ENCODE measurements at places on chromosomes 4 and X.

- no peak for DNase-seq
Measured at GRCh38 chr4:4838936-4839810, 20.3 kb upstream of the MSX1 start.

GRCh38 chr4:136012220-136012619 is 1520.1 kb downstream of the PCDH18 start:
- no peak for DNase-seq

DNA sequence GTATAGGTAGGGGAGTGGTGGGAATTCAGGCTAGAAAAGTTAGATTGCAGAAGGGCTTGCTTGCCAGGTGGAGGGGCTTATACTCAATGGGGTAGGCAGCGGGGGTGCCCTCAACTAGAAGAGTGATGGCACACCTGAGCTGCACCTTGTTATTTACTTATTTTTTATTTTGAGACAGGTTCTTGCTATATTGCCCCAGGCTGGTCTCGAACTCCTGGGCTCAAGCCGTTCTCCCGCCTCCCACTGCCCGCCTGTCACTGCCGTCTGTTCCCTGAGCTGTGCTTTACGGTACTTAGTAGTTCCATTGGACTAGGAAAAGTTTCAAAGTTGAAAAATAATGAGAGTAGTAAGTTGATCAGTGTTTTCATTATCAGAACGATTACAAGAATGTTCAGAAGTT is 2.0 kb downstream of the ZFX start:
- DNase-seq, result no peak

DNA sequence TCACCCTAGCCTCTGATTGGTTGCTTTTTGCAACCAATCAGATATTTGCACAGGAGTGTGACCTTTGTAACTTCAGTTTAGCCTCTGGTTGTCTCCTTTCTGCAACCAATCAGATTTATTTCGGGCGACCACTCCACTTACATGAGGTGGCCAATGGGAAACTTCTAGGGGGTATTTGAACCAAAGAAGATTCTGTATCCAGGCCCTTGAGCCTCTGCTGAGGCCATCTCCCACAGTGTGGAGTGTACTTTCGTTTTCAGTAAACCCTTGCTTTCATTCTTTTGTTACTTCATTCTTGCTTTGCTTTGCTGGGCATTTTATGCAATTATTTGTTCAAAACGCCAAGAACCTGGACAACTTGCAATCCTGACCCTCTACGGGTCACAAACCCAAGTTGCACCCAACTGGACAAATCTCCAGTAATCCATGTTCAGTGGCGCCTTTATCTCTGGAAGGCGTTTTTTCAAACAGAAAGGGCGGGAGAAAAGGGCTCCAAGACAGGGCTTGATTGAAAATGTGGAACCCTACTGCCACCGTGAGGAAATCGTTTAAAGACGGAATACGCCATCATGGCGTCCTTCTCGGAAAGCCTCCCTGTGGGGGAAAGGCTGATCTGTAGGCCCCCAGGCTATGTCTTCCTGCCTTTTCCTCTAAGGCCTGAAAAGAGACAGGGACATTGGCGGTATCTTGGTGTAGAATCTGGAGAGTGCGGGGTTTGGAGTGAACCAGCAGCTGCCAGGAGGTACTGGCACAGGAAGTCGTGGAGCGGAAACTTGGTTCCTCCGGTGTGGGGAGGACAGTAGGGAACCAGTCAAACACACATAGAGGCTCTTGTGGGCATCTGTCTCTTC is 184.6 kb downstream of the OR13H1 start:
- no peak for DNase-seq

GRCh38 chr4:55733932-55734331 is 85.7 kb upstream of the EXOC1L start:
- no peak for DNase-seq

GRCh38 chr4:31327031-31327430 is 606.9 kb downstream of the PCDH7 start:
- no peak for DNase-seq

DNA sequence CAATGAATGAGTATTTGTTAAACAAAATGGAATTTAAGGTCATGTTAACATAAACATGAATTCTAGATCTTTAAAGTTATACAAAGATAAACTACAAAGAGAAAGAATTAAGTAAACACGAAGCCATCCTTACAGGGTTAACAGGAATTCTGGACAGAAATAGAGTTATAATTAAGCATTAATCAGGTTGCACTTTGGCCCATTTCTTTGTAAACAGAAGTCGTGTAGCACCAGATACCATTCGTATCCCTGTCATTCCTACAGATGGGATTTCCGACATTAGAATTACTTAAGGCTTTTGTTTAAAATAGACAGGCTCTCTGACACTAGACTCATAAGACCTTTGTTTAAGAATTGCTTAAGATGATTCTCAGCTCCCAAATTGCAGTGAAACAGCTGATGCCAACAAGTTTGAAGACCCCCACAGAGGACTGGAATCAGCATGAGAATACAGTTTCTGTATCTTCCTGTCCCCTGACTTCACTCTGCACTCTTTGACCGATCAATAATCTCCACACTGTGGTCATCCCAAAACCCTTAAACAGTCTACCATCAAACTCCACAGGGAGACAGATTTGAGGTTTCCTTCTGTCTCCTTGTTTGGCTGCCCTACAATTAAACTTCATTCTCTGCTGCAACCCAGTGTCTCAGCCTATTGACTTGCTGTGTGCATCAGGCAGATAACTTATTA is 22.3 kb upstream of the TMEM150C start:
- no peak for DNase-seq

DNA sequence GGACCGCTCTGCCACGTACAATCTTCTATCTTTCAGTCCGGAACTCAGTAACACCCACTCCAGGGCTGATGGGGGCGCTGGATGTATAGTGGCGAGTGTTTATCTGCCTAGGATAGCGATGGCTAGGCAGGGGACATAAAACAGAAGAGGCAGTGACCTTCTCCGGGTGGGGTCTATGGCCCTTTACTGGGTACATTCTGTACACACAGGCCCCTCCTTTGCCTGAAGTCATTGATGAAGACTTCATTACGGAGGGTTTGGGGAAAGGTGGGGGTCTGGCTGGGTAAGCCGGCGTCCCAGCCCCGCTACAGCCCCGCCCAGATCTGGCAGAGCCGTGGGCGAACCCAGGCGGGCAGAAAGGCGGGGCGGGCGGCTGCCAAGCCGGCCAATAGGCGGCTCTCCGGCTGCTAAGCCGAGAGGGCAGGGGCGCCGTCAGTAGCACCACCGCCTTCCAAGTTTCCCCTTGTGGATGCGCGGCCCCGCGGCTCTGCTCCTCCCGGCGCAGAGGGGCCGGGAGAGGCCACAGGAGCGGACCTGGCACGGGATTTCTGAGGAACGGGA is at the start of gene CHST7:
CHST7 (plus strand) TSS at position 435 of the 561 bp plus-strand sequence. CDS start 167 bp downstream, outside the sequence.
- peak; percentile 41 for DNase-seq

DNA sequence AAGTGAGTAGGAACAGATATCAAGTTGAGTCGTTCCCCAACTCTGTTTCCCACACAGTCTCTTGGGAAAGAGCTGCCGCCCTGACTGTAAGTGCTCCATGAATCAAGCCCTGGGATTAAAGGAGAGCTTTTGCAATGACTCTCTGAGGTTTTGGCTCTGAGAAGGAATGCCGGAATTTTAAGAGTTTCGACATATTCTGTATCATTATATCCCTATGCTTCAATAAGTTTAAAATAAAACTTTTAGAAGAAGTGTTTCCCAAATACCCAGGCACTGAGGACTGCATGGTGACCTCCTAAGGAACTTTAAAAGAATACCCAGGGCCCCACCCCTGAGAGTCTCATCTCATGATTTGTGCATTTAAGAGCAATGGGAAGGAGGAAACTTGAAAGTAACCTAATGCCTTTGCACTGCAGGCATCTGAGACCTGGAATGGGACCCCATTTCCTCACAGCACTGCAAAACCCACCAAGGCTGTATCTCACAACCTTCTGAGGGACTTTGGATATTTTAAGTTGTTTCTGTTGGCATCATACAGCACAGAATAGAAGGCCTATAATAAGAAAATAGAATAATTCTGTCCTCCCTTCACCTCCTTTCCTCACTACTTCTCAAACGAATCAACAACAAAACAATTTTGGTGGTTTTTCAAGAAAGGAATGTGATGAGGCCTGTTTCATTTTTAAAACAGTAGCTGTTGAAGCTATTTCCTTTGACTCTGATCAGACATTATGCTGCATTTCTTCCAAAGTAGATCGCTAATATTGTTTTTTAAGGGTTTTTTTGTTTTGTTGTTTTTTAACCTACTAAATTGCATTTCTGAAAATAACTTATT is 121.2 kb downstream of the GASK1B start:
- no peak for DNase-seq

GRCh38 chrX:79573760-79574159 is 206.6 kb upstream of the ITM2A start:
- no peak for DNase-seq

DNA sequence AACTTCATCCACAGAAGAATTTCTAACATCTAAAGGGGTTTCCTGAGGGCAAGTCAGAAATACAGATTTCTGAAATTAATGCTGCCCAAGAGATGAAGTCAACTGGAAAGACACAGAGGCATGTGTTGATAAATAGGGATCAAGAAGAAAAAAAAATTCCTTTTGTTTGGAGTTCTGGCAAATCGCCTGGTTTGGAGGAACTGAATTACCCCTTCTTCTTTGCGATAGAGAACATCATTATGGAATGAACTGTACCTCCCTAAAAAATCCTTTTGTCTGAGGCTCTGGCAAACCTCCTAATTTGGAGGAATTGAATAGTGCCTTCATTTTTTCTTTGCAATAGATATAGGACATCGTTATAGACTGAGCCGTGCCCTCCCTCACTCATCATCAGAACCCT is 200.9 kb downstream of the DHRSX start:
- no peak for DNase-seq

DNA sequence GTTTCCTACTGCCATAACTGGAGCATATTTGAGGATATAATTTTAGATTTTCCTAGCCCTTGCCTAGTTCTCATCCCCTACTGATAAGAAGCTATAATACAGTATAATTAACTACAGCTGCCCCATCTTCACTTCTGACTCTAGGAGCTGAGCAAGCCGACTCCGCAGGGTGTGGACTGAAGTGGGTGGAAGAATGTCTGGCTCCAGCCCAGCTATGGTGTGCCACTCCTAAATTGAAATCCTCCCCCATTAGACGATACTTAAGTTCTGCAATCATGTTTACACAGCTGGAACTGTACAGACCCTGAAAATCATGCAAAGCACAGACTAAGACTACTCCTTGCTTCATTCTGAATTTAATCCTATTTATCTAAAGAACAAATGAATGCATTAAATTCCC is 93.1 kb downstream of the PCDH19 start:
- DNase-seq, result no peak

- no peak for DNase-seq
Measured at GRCh38 chr4:84767168-84767567, 184.2 kb downstream of the CDS1 start.

- no peak for DNase-seq
Measured at GRCh38 chrX:22526339-22526738, 253.6 kb downstream of the CBLL2 start.

GRCh38 chr4:105061731-105062130 is 84.9 kb upstream of the TET2 start:
- no peak for DNase-seq

GRCh38 chrX:112840382-112841113 is at the start of gene AMOT:
AMOT (minus strand) TSS chrX:112840831; CDS start chrX:112823126, 17,705 bp downstream.
- peak; percentile 32 for DNase-seq

- no peak for DNase-seq
Measured at GRCh38 chr4:70608324-70608723, 16.3 kb downstream of the AMBN start.

DNA sequence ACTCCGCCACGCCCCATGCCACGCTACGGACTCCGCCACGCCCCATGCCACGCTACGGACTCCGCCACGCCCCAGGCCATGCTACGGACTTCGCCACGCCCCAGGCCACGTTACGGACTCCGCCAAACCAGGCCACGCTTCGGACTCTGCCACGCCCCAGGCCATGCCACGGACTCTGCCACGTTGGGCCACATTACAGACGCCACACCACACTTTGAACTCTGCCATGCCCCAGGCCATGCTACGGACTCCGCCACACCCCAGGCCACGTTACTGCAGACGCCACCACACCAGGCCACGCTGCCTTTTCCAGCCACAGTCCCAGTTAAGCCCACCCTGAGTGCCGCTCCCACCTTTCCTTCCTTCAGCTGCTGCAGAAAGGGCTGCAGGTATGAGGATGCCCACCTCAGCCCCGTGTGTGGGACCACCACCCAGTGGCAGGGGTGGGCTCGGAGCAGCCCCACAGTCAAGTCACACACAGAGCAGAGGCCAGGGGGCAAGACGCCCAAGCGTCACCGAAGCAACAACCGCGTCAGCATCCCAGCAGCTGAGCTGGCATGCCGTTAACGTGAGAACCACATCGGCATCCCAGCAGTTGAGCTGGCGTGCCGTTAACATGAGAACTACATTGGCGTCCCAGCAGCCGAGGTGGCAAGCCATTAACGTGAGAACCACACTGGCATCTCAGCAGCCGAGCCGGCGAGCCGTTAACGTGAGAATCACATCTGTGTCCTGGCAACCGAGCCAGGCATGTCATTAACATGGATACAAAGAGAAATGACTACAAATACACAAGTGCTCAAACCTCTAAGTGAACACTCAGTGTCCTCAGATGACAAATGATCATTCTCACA is 26.4 kb downstream of the GAK start:
- DNase-seq, result no peak

DNA sequence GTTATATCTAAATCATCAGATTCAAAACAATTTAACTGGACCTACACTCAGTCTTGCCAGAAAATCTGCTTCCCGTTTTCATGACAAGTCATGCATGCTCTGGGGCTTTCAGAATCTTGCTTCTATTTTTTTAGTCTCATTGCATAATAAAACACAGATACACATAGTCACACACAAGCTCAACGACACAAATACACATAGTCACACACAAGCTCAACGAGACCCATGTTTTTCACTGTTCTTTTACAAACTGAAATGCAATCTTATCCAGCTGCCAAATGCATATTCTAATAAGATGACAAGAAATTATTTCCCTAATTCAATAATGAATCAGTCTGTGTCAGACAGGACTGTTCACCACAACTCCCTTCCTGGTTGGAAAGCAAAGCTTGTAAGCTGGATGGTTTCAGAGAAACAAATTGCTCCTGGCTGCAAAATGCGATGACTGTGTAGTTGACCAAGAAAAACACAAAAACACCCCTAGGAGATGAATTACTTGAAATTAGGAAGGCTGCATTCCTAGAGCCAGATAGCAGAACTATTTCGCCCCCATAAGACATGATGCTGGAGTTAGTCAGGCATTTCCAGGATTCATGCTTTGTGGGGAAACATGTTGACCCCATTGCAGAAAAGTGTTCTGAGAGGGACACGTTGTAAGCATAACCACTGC is 208.7 kb downstream of the CHIC2 start:
- DNase-seq, result no peak

- DNase-seq, result no peak
Measured at GRCh38 chrX:3262901-3263300, 83.6 kb downstream of the MXRA5 start.

- no peak for DNase-seq
Measured at GRCh38 chr4:107392951-107393350, 327.1 kb downstream of the PAPSS1 start.

GRCh38 chr4:88629826-88630225 is 37.5 kb downstream of the HERC3 start:
- no peak for DNase-seq

DNA sequence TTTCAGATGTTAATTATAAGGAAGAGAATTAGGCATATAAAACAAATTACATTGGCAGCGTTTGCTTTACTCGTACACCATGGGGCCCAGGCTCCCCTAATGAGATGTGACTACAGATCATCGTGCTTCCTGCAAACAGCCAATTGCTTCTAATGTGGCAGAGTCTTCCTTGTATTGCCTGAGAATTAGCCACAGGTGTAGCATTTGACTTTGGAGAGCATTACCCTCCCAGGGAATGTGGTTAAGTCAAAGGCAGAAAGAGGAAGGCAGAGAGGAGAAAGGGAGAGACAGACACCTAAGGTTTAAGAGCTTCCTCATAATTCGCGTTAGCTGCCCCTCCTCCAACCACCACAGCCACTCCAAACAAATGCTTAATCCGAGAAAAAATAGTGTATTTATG is 97.0 kb downstream of the MID1IP1 start:
- no peak for DNase-seq
